ENCODE measurements at places on chromosomes 7 and 10. TPM values are rescaled to one million over a fixed set of nuclear protein-coding genes. Genes with fewer than 3 reads are reported as not detected.

The WDFY4 gene
- total RNA-seq, result 26.5 TPM

The DYNC1I1 gene
- 2.3 TPM for total RNA-seq

DNA sequence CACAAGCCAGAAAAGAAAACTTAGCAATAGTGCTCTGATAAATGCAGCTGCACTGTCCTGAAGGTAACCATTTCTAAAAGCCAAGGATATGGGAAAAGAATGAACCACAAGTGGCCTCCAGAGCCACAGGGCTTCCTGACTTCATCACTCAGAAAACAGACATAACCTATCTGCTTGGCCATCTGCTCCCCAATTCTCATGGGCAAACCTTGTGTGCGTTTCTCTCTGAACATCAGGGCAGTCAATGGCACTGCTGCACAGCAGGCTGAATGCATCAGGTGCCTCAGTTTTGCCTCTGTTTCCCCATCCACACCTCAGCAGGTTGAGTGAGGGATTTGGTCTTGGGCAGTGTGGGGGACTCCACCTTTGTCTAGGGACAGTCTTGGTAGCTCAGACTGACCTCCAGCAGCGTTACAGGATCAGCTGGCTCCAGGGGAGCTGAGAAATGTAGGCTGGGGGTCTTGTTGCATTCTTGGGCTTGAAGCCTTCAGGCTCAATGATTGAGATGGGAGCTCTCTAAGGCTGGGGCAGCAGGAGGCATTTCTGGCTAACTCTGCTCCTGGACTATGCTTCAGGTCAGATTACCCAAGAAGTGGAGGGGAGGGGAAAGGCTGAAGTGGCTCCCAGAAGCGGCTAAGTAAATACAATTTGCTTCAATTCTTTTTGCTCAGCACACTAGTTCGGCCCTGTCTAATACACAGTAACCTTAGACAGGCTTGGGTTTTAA lies 23.6 kb upstream of the PDLIM1 start:
- DNase-seq, result no peak
- H3K27ac ChIP-seq, result no peak overlapping the region
- peaks cover 28% of the 10 kb centered on the region for H3K4me1 ChIP-seq
- no peaks in the 10 kb centered on the region for H3K27me3 ChIP-seq
- H3K4me3 ChIP-seq, result no peak overlapping the region
- H3K36me3 ChIP-seq, result no peaks in the 10 kb centered on the region

DNA sequence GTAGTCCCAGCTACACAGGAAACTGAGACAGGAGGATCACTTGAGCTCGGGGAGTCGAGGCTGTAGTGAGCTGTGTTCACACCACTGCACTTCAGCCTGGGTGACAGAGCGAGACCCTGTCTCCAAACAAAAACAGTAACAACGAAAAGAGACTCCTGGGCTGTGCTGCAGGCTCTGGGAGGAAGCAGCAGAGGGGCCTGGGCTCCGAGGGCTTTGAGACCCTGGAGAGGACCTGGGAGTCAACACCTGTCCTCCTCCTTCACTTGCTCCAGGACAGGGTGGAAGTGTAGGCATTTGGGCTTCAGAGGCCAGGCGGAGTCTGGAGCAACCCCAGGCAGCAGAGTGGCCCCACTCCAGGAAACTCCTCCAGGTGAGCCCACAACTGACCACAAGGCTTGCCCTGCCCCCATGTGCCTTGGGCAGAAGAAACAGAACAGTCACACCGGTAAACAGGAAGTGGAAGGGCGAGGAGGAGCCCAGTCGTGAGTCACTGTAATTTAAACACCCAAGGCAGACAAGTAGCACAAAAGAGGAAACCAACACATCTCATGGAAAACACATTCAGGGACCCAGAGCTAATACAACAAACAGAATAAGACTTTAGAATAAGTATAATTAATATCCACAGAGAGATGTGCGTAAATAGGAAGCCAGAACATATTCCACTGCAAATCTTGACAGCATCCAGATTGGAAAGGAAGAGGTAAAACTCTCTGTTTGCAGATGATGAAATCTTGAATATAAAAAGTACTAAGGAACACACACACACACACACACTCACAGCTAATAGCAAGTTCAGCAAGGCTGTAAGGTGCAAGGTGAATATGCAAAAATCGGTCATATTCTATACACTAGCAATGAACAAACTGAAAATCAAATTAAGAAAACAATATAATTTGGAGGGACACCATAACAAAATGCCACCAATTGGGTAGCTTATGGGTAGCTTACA lies 20.5 kb upstream of the RASGEF1A start:
- peak overlapping the region; percentile 60 for H3K27ac ChIP-seq
- DNase-seq, result peak; percentile 82
- H3K4me3 ChIP-seq, result no peak overlapping the region
- H3K36me3 ChIP-seq, result no peaks in the 10 kb centered on the region
- peaks cover 17% of the 10 kb centered on the region for H3K4me1 ChIP-seq

GRCh38 chr10:131972474-131973071 lies 9.2 kb downstream of the BNIP3 start:
- H3K36me3 ChIP-seq, result peaks cover 36% of the 10 kb centered on the region
- H3K4me3 ChIP-seq, result no peak overlapping the region
- H3K4me1 ChIP-seq, result peaks cover 12% of the 10 kb centered on the region
- H3K27ac ChIP-seq, result peak overlapping the region; percentile 36
- no peak for DNase-seq

The NRG3 gene
- 2.3 TPM for total RNA-seq

The THSD7A gene
- total RNA-seq, result 8.0 TPM

The PIP gene
- not detected for total RNA-seq

The SCART1 gene
- total RNA-seq, result 2.6 TPM

The NEUROD6 gene
- total RNA-seq, result not detected

The FAM20C gene
- total RNA-seq, result 58.8 TPM

The PDZD7 gene
- total RNA-seq, result 1.6 TPM

- peak overlapping the region; percentile 63 for H3K27ac ChIP-seq
- DNase-seq, result no peak
- no peaks in the 10 kb centered on the region for H3K27me3 ChIP-seq
- peaks cover 8% of the 10 kb centered on the region for H3K36me3 ChIP-seq
These were observed 152.9 kb downstream of the CELF2 start for GRCh38 chr10:11170574-11170973.

DNA sequence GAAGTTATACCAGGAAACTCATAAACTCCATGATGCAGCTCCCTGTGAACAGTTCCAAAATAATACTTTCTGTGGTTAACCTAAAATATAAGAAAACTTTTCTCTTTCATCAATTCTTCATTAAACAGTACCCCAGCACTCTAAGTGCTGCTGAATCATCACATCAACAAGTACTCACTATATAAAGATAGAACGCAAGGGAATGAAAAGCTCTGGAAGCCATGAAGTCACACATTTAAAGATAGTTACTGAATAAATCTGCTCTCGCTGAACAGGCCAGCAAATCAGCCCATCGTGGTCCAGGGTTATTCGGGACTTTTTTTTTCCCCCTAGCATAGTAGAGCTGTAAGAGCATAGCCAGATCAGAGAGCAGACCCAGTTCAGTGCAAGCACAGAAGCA lies 254.3 kb downstream of the IPMK start:
- no peaks in the 10 kb centered on the region for H3K36me3 ChIP-seq
- no peak for DNase-seq
- H3K4me3 ChIP-seq, result no peak overlapping the region
- no peaks in the 10 kb centered on the region for H3K27me3 ChIP-seq
- no peak overlapping the region for H3K27ac ChIP-seq
- no peaks in the 10 kb centered on the region for H3K4me1 ChIP-seq

- no peaks in the 10 kb centered on the region for H3K36me3 ChIP-seq
- H3K4me1 ChIP-seq, result no peaks in the 10 kb centered on the region
- DNase-seq, result peak; percentile 41
- H3K4me3 ChIP-seq, result no peak overlapping the region
- peaks cover 3% of the 10 kb centered on the region for H3K27me3 ChIP-seq
- H3K27ac ChIP-seq, result no peak overlapping the region
These were observed 37.6 kb downstream of the KCNH2 start for GRCh38 chr7:150940431-150941102.

GRCh38 chr7:41786944-41787343 lies 84.1 kb upstream of the INHBA start:
- no peak for DNase-seq
- no peaks in the 10 kb centered on the region for H3K36me3 ChIP-seq
- no peaks in the 10 kb centered on the region for H3K4me1 ChIP-seq
- H3K4me3 ChIP-seq, result no peak overlapping the region

DNA sequence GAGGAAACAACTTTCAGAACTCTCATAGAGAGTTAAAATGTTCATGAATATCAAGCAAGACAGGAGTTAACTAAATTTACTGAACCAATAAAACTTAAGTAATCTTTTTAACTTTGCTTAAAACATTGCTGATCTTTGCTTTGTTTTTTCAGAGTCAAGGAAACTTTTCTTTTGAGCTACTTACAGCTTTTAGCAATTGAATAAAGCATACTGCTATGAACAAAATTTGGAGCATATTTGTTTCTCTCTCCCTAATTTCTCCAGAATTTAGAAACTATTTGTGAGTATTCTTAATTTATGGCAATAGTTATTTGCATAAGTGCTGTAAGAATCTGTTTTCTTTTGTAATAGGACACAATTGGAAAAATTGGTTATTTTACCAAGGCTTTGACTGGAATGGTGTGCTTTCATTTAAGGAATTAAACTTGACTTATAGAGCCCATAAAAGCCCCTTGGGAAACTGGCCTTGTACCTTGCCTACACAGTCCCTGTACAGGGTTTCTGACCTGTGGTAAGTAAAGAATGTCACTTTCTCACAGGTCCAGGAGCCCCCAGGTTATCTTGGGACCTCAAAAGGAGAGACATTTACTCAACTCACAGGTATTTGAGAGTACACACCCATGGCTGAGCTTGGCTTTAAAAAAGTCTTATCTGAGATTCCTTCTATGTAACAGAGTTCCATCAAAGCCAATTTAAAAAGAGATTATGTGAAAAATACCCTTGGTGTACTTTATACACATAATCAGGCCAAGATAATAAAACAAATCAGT lies 23.3 kb upstream of the KIAA1549 start:
- no peaks in the 10 kb centered on the region for H3K27me3 ChIP-seq
- H3K4me3 ChIP-seq, result no peak overlapping the region
- H3K27ac ChIP-seq, result no peak overlapping the region
- H3K4me1 ChIP-seq, result no peaks in the 10 kb centered on the region
- no peaks in the 10 kb centered on the region for H3K36me3 ChIP-seq
- DNase-seq, result no peak

The TMEM236 gene
- total RNA-seq, result 5.0 TPM

Data from upper lobe of right lung (tissue), 1 donor.